ENCODE measurements at places on chromosomes 3 and 15. TPM values are rescaled to one million over a fixed set of nuclear protein-coding genes. Genes with fewer than 3 reads are reported as not detected.

Gene NR1I2
- total RNA-seq = 0.33 TPM

- no peak for DNase-seq
Observed at GRCh38 chr15:78460737-78461136, 22.7 kb downstream of the IREB2 start.

- no peak for DNase-seq
Observed at GRCh38 chr15:42349186-42349585, 10.1 kb upstream of the CAPN3 start.

DNA sequence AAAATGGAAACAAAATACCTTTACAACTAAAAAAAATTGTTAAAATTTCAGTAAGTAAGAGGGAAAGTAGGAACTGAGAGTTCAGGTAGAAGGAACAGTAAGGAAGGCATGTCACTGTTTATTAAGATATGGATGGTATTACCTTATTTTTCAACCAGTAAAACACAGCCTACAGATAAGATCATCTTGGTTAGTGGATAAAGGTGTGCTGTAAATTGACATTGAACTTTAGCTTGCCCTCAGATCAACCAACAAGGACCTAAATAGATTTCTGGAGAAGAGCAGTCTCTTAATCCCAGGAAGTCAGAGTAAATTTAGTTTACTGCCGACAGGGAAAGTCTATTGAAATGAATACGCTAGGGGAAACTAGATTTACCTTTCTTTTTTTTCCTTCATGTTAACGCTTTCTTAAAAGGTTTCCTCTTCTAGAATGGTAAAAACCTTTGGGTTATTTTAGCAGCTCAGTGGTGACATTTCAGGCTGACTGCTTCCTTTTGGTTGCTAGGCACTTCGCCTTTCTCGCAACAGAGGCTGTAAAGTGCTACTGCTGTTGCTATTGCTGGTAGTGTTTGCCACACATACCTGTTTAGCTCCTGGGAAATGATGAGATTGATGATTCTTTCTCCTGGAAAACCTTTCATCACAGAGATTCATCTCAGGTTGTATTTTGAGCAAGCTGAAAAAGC lies 12.9 kb downstream of the DZIP3 start:
- DNase-seq = no peak

DNA sequence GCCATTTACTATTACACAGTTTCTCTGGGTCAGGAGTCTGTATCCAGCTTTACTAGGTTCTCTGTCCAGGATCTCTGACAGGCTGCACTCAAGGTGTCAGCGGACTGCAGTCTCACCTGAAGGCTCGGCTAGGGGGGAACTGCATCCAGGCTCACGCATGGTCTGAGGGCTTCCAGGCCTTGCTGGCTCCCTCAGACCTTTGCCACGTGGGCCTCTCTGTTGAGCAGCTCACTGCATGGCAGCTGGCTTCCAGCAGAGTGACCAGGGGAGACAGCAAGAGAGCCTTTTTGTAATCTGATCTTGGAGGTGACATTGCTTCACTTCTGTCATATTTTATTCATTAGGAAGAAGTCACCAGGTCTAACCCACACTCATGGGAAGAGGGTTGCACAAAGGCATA lies 152.3 kb downstream of the CACNA2D3 start:
- DNase-seq = no peak

Gene SH2D7
- total RNA-seq = 0.11 TPM

DNA sequence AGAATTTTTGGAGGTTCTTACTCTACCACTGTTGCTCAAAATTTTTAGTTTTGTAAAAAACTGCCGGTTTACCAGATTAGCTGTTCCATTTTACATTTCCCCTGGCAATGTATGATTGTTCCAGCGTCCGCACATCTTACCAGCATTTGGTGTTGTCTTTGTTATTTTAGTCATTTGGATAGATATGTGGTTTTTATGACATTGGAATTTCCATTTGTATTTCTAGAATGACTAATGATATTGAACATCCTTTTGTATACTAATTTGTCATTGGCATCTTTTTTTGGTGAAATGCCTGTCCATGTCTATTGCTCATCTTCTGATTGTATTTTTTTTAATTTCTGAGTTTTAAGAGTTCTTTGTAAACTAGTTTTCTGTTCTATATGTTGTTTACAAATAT lies 28.5 kb downstream of the LRRC28 start:
- DNase-seq = no peak

- no peak for DNase-seq
Observed at GRCh38 chr3:157829786-157830185, 276.4 kb downstream of the SHOX2 start.

DNA sequence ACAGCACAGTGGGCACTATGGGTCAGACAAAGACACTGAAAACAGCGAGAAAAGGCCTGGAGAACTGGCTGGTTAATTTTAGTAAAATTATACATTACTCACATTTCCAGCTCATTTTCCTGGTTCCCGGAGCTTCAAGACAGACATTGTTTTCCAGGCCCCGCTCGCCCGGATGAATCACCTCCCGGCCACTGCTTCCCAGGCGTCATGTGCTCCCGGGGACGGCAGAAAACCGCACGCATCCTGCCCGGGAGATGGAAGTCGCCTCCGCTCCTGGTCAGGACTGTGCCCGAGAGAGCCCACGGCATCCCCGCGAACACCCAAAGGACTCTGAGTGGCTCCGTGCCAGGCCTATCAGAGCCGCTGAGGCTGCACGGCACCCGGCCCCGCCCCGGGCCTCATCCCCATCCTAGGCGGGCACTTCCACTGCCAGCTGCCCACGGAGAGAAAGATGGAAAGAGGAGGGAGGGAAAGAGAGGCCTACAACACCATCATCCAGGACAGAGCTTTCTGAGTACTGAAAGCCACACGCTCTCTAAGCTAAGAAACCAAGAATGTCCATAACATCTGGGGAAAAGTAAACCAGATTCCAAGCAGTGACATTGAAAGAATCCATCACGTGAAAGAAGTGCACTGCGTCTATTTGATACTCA lies 75.1 kb downstream of the VGLL4 start:
- no peak for DNase-seq

GRCh38 chr3:151987893-151988292 lies 114.5 kb downstream of the SUCNR1 start:
- DNase-seq = no peak

Gene WDR72
- not detected for total RNA-seq

Gene ATP13A4
- total RNA-seq = 4.2 TPM

Gene PRSS50
- total RNA-seq = not detected

- no peak for DNase-seq
Observed at GRCh38 chr15:69393831-69394491, 20.2 kb upstream of the KIF23 start.

GRCh38 chr3:111758642-111759041 lies 100.4 kb upstream of the PHLDB2 start:
- no peak for DNase-seq

GRCh38 chr15:69505956-69506556 lies 53.4 kb downstream of the RPLP1 start:
- DNase-seq = no peak

Gene MORC1
- not detected for total RNA-seq

DNA sequence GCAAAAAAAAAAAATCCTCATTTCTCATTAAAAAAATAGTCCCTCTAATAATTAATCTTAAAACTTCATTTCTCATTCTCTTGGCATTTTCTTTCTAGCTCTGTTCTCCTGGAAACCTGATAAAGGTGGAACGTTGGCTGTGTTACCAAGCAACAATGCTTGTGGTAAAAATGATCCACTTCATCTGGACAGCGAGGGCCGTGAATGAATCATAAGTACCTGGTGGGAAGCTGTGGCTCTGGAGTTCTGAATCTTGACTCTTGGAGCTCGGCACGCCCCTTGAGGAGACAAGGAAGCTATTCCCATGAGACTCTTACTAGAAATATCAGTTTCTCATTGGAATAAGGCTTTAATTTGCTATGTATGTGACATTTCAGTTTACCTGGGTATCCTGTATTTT lies 32.5 kb downstream of the BCL2L10 start:
- no peak for DNase-seq

Gene CCR9
- 21.6 TPM for total RNA-seq

- DNase-seq = no peak
Observed at GRCh38 chr3:56121716-56122115, 346.6 kb downstream of the ERC2 start.

Gene SLC38A3
- total RNA-seq = not detected

Gene EFCC1
- 0.23 TPM for total RNA-seq

Gene LMAN1L
- total RNA-seq = 0.36 TPM

- no peak for DNase-seq
Observed at GRCh38 chr15:42483677-42484076, 7.3 kb downstream of the ZNF106 start.

- DNase-seq = no peak
Observed at GRCh38 chr15:90845201-90845949, 23.0 kb upstream of the FURIN start.

Gene UBAP1L
- 7.2 TPM for total RNA-seq
